CD4-positive, alpha-beta T cell (primary cell): ENCODE measurements at places on chromosomes 16 and 17.

- no peak for DNase-seq
These were observed 1.3 kb upstream of the NUTF2 start for GRCh38 chr16:67845291-67846062.

DNA sequence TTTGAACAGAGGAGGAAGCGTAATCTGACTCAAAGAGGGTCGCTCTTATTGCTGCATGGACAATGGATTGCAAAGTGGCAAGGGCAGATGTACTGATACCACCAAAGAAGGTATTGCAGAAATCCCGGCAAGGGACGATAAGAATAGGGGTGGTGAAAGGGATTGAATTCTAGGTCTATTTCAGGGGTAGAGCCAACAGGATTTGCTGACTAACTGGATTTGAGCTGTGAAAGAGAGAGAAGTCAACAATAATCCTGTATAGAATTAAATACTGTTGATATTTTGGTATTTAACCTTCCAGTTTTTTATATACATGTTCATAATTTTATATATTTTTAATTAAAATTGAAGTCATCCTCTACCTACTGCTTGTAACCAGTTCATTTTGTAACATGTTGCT is 19.4 kb upstream of the ABCA3 start:
- no peak for DNase-seq

DNA sequence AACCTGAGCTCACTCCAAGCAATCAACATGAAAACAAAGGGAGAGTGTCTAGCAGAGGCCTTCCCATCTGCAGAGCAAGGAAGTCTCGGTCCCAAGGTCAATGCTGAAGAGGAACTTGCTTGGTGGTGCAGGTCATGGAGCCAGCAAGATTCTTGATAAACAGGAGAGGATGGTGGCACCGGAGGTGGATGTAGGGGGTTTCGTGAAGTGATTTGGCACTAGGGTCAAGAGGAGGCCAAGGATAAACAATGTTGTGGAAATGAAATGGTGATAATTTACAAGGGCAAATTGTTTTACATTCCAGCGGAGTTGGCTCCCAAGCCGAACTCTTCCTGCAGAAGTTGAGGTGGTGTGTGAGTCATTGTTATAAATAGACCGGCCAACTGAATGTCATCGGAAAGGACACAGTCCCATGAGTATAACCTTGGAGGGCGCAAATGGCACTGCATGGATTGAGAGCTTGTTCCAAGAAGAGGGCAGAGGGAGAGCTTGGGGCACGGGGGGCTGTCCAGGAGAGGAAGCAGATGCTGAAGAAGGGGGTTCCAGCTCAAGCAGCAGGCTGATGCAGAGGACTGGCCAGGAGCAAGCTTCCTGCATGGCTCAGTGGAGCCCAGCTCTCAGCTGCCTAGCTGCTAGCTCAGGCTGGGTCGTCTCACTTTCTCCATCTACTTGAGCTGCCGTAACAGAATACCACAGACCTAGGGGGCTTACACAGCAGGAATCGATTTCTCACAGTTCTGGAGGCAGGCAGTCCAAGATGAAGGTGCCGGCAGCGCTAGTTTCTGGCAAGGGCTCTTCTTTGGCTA is 136.6 kb downstream of the COPRS start:
- DNase-seq = no peak

- no peak for DNase-seq
These were observed 127.1 kb upstream of the HS3ST3A1 start for GRCh38 chr17:13728781-13729180.

DNA sequence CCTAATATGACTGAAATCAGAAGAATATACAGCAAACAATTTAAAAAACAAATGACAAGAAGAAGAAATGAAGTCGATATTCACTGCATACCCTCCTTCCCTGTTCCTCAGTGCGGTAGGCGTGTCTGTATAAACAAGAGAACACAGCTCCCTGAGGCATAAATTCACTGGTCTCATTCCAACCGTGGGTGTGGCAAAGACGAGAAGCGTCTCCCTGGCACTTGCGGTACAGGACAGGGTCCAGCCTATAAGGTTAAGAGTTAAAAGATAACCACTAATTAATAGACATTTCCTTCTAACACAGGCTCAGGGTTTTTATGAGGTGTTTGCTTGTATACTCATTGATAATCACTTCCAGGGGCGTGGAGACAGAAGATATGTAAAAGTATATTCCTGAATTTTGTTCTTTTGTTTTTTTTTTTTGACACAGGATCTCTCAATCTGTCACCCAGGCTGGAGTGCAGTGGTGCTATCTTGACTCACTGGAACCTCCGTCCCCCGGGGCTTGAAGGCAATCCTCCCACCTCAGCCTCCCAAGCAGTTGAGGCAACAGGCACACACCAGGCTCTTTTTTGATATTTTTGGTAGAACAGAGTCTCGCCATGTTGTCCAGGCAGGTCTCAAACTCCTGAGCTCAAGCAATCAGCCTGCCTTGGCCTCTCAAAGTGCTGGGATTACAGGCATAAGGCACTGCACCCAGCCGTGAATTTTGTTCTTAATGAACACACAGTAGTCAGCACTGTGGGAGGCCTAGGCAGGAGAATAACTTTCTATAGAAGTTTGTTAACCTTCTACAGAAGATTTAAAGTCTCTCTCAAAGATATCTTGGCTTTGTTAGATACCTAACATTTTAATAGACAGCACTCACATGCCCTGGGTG is 59.1 kb upstream of the CLEC18B start:
- no peak for DNase-seq

DNA sequence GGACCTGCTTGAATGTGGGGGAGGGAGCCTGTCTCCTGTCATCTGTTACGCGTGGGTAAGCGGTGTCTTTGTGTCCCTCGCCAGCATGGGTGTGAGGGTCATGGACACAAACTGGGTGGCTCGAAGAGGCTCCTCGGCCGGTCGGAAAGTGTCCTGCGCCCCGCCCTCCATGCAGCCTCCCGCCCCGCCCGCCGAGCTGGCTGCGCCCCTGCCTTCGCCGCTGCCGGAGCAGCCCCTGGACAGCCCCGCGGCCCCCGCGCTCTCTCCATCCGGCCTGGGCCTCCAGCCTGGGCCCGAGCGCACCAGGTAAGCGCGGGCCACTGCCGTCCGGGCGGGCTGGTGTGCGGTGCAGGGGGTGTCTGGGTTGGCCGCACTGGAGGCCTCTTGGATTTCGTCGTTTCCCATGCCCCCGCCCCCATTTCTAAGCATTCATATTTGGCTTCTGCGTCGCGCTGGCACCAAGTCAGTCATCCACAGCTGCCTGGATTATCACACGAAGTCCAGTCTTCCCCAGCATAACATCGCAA is 43.8 kb downstream of the ELAC2 start:
- DNase-seq = no peak

DNA sequence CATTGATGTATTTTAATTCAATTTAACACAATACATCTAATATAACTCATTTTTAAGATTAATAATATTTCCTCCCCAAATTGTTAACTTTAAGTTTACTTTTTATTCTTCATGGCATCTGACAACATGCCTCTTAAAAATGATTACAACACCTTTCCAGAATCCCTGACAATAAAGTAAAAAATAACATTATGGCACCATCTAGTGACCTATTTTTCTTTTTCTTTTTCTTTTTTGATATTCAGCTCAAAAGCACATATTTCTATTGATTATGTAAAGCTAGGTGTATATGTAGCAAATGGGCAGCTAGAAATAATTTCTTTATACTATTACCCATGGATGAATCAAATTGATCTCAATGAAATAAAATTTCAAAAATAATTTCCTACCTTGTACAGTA is 834.3 kb upstream of the CDH8 start:
- DNase-seq = no peak

DNA sequence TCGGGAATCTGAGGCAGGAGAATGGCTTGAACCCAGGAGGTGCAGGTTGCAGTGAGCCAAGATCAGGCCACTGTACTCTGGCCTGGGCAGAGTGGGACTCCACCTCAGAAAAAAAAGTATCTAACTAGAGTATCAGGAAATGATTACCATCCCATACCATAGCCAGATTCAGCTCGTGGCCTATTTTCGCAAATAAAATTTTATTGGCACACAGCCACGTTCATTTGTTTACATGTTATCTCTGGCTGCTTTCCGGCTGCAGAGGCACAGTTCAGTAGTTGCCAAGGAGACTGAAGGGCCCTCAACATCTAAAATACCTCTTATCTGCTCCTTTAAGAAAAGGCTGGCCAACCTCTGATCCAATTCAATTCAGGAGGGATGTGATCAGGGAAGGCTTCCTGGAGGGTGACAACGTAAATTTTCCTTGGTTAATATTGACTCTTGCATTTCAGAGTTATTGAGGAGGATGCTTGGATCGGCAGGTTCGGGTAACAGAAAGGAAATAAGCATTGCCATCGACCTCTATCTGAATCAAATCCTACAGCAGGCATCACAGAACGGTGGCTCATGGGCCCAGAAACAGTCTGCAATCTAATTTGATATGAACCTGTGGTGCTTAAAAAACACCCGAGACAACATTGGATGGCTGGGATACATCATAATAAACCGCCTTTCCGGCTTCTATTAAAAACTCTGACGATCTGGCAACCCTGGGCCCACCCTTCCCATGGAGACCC is 73.8 kb downstream of the XYLT1 start:
- DNase-seq = peak; percentile 15

DNA sequence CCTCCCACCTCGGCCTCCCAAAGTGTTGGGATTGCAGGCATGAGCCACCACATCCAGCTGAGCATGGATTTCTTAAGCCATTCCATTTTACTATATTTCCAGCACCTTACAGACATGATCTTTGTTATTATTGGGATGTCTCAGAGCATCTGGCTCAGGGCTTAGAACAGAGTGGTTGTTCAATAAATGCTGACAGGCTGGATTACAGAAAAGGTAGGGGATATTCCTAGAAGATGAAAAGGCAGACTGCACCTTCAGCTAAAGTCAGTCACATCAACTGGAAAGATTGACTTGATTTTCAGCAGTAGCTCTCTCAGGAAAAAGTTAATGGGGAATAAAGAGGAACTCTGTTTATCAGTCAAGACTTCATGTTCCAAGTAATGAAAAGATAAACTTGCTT is 360.3 kb upstream of the ERCC4 start:
- no peak for DNase-seq
